ENCODE measurements at places on chromosomes 6 and 20. TPM values are rescaled to one million over a fixed set of nuclear protein-coding genes. Genes with fewer than 3 reads are reported as not detected.

GRCh38 chr20:23343590-23343989, 7.0 kb upstream of the NXT1 start:
- H3K4me1 ChIP-seq: peaks cover 8% of the 10 kb centered on the region
- H3K36me3 ChIP-seq: no peaks in the 10 kb centered on the region
- no peak for DNase-seq

The NOTCH4 gene
- 1.9 TPM for total RNA-seq

GRCh38 chr6:148747471-148748165, 788 bp downstream of the UST start:
- no peak overlapping the region for H3K27ac ChIP-seq
- H3K4me1 ChIP-seq: peaks cover 19% of the 10 kb centered on the region
- H3K36me3 ChIP-seq: no peaks in the 10 kb centered on the region
- H3K4me3 ChIP-seq: peak overlapping the region; percentile 91

The CDH22 gene
- total RNA-seq: 1.3 TPM

The FOXC1 gene
- 20.8 TPM for total RNA-seq

DNA sequence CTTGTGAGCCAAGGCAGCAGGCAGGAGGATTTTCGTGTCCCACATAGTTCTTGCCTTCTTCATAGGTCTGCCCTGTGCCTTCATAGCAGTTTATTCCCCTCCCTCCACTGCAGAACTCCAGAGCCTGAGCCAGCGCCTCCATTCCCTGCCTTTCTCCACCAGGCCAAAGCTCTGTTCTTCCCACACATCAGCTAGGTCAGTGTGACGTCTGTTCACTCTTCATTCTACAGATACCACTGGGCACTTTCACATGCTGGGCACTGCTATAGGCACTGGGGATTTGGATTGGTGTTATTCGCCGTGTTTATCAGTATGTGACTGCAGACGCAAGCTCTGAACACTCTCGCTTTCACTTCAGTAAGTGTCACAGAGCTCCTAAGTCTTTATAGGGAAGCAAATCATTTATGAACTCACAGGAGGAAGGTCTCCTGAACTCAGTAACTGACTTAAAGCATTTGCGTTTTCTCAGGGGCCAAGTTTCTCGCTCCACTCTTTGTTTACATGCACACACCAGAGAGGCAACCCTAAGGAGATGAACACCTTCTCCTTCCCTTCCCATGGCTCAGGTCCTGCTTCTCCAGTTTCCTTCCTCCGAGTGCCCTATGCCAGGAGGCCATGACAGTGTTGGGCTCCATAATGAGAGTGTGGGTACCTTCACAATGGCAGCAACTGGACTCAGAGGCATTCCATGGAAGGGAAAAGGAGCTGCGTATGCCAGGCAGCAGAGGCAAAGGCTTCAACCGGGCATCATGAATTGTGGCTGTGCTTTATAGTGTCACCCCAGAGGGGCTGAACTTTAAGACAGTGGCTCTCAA, 6.3 kb upstream of the APMAP start:
- peaks cover 19% of the 10 kb centered on the region for H3K27me3 ChIP-seq
- no peak overlapping the region for H3K4me3 ChIP-seq
- H3K36me3 ChIP-seq: peaks cover 3% of the 10 kb centered on the region
- peak; percentile 24 for DNase-seq

GRCh38 chr20:57688864-57689263, 21.0 kb downstream of the PMEPA1 start:
- H3K4me3 ChIP-seq: no peak overlapping the region
- H3K4me1 ChIP-seq: peaks cover 41% of the 10 kb centered on the region
- H3K27ac ChIP-seq: no peak overlapping the region
- H3K27me3 ChIP-seq: peaks cover 14% of the 10 kb centered on the region
- DNase-seq: no peak
- H3K36me3 ChIP-seq: no peaks in the 10 kb centered on the region

GRCh38 chr6:73585566-73586415, 65.0 kb upstream of the EEF1A1 start:
- H3K4me3 ChIP-seq: peak overlapping the region; percentile 67
- peaks cover 20% of the 10 kb centered on the region for H3K4me1 ChIP-seq
- no peaks in the 10 kb centered on the region for H3K27me3 ChIP-seq

GRCh38 chr20:47290008-47290407, 66.5 kb downstream of the ZMYND8 start:
- H3K27ac ChIP-seq: no peak overlapping the region
- no peak for DNase-seq
- H3K4me3 ChIP-seq: no peak overlapping the region
- H3K4me1 ChIP-seq: no peaks in the 10 kb centered on the region
- H3K36me3 ChIP-seq: peaks cover 47% of the 10 kb centered on the region

DNA sequence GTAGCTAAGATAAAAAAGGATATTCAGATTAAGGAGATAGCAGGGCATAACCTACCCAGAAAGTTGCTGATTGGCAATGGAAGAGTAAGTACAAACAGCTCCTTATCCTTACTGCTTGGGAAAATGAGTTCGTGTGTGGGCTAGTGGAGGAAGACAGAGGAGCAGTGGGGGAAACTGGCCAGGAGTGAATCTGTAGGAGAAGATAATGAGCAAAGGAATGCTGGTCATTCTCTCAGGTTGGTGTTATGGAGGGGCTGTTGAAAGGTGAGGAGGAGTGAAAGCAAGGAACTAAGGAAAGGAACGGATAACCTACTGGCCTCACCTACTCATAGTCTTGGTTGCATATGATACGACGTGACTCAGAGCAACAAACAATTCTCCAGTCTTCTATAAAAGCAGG, 7.3 kb upstream of the GJB7 start:
- DNase-seq: no peak
- peaks cover 21% of the 10 kb centered on the region for H3K36me3 ChIP-seq
- no peaks in the 10 kb centered on the region for H3K27me3 ChIP-seq
- H3K4me1 ChIP-seq: peaks cover 11% of the 10 kb centered on the region
- H3K27ac ChIP-seq: no peak overlapping the region

DNA sequence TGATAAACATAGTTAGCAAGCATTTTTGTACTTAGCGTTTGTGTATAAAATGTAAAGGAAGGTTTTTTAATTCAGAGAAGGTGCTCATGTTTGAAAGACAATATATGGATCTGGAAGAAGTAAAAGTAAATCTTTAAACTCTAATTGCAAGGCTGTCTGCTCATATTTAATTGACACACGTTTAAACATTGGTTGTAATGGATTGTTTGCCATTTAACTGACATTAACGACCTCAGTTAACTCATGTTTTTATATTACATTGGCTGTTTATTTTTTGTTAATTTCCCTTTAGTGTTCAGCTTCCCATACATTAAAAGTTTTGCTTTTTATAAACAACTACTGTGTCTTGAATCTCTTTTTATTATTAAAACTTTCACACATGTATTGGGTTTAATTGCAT, 208.1 kb downstream of the ARID1B start:
- no peak overlapping the region for H3K4me3 ChIP-seq
- no peaks in the 10 kb centered on the region for H3K36me3 ChIP-seq
- DNase-seq: no peak
- no peaks in the 10 kb centered on the region for H3K27me3 ChIP-seq
- H3K4me1 ChIP-seq: peaks cover 57% of the 10 kb centered on the region

DNA sequence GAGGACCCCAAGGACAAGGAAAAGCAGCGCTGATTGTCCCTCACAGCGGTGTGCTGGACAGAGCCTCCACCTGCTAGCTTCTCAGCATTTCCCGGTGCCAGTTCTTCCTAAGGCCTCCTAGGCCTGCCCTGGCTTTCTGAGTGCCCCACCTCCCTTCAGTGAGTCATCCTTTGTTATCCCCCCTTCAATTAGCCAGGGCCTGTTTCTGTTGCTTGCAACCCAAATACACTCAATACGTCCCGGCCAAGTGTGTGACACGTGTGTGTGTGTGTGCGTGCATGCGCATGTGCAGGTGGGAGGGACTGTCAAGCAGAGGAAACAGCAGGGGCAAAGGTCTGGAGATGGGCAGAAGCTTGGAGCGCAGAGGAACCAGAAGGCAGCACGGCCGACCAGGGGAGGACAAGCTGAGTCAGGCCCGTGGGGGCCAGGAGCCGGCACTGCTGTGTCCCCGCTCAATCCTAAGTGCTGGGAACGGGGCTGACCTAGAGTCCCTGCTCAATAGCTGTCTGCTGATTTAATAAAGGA, 159.8 kb downstream of the PREX1 start:
- H3K27me3 ChIP-seq: peaks cover 10% of the 10 kb centered on the region
- H3K36me3 ChIP-seq: no peaks in the 10 kb centered on the region
- no peak overlapping the region for H3K27ac ChIP-seq

All from type B pancreatic cell (in vitro differentiated cells).